WTC11 (cell line): ENCODE measurements at places on chromosomes 13 and 19.

GRCh38 chr19:30668521-30669155 lies 296.5 kb downstream of the ZNF536 start:
- no peak for DNase-seq

- no peak for DNase-seq
Measured at GRCh38 chr19:3041761-3042620, 12.9 kb upstream of the TLE2 start.

DNA sequence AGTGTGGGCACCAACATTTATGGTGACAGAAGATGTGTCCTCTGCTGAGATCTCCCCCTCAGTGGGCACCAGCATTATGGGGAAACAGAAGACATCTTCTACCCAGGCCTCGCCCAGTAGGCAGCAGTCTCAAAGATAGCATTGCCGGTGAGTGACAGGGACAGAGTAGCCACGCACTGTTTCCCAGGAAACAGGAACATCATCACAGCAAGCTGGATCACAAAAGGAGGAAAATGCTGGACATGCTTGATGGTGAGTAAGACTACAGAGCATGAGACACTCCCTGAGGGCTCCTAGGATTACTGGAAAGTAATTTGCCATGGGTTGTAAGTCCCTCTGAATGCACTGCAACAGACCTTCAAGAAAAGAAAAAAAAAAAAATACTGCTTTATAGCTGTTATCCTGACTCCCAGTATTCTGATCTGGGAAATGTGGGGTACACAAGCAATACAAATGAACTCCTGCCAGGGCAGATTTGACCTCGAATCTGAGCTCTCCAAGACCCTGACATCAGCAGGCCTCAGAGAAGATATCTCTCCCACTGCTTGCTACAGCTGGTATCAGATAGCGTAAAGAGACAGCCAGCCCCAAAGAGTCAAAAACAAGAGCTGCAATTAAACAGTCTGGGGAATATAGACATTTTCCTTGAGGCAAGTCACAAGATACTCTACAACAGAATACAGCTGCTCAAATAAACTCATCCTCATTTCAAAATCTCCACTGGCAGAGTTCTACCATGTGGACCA lies 180.4 kb downstream of the RBM26 start:
- DNase-seq = no peak

DNA sequence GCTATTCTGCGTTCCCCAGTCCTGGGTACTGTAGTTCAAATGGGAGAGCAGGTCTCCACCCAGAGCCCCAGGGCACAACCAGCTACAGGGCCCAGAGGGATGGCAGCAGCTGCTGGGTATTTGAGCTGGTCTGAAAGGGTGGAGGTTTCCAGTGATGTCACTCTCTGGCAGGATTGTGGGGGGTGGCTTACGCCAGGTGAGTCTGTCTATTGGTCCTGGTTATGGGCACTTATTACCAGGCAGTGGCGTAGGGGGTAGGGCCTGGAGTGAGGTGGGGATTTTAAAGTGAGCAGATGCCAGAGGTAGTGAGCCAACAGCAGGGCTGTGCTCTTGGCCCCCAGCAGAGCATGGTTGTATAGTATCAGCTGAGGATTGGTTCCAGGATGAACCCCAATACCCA lies 6.2 kb downstream of the RPS19 start:
- no peak for DNase-seq

DNA sequence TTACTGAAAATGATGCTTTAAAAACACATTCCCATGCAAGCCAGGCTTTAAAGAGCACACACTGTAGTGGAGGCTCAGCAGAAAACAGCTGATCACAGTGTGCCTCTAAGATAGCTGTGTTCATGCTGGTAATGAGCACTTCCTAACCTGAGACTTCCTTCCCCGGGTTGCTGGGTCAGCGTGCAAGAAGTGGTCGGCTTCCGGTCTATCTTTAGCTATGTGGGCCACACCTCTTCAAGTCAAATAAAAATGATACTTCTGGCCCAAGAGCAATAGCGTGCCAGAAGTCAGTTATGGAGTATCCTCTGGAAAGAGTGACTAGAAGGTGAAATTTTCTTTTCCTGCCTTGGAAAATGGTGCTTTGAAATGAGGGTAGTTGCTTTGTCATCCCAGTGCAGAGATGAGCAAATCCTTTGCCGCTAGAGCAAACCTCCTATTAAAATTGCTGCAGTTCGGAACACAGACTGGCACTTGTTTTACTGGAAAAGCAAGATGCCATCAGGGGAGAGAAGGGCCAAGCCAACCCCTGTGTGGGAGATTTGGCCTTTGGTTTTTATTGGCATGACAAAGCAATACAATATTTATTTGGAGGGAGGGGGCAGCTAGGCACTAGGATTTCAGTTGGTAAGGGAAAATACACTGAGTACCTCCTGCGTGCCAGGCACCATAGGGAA lies 64.2 kb downstream of the ARHGAP35 start:
- DNase-seq = no peak

DNA sequence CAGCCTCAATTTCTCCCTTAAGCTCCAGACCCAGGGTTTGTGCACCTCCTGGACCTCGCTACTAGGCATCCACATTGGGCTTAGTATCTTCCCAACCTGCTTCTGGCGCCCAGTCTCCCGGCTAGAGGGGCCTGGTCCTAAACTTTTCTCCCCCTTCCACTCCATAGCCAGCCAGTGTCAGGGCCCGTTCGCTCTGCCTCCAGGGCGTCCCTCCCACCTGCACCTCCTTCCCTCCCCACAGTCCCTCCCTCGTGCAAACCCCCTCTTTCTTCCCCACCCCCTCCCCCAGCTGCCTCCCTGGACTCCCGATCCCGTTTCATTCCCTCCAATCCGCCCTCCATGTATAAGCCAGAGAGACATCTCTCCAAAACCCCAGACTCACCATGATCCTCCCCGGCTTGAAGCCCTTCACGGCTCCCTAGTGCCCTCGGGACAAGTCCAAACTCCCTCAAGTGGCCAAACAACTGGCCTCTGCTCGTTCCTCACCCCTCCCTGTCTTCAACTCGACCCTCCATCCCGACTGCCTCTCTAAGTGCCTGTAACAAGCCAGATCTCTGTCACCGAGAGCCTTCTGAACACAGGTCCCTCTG lies 997 bp upstream of the SAMD4B start:
- DNase-seq = peak; percentile 29

GRCh38 chr19:34787059-34787824 lies 14.2 kb upstream of the ZNF599 start:
- DNase-seq = no peak

GRCh38 chr13:110876609-110877008 lies 38.3 kb downstream of the ANKRD10 start:
- DNase-seq = no peak

DNA sequence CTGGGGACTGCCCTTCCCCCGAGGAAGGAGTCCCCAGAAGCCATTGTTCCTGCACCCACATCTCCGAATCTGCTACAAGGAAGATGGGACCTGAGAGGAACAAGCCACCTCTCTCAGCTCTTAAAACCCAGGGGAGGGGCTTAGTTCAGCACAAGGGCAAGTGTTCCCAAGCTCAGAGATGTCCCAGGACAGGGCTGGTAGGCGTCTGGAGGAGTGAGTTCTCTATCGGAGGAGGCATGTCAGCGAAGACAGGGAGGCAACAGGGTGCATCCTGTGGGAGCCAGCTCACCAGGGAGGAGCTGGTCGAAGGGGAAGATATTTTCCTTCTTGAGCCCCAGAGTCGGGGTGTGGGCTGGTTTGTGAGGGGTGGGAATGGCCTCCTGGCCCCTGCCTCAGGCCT lies 54.8 kb downstream of the CELF5 start:
- no peak for DNase-seq

DNA sequence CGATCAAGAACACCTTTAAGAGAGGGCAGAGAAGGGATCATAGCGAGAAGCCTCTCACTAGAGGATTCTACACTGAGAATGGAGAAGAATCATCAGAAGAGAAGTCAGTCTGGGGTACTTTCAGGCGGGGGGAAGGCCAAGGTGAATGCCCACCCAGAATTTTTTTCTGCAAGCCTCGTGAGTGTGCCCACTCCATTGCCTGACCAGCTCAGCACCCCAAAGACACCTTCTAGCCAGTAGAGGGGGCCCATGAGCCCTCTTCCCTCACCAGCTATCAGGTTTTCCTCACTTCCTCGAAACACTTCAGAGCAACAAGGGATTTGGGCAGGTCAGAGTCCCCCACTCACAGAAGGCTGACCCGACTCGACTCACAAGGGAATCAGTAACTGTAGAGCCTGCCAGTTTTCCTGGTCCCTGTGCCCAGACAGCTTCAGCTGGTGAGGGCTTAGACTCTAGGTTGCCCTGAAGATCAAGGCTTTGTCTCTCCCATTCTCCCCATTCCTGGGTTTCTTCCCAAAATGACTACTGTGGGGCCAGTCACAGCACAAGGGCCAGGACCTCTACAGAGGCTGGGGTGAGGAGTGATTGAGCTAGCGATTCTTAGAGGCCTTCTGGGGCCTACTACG lies 18.4 kb downstream of the NLRP13 start:
- no peak for DNase-seq

- peak; percentile 23 for DNase-seq
Measured at GRCh38 chr13:33606692-33607091, 211.3 kb upstream of the RFC3 start.

DNA sequence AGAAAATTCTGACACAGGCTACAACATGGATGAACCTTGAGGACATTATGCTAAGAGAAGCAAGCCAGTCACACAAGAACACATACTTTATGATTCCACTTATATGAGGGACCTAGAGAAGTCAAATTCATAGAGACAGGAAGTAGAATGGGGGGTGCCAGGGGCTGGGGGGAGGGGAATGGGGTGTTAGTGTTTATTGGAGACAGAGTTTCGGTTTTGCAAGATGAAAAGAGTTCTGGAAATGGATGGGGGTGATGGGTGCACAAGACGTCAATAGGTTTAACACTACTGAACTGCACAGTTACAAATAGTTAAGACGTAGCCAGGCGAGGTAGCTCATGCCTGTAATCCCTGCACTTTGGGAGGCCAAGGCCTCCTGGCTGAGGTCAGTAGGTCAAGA lies 3.5 kb upstream of the ZNF787 start:
- DNase-seq = no peak

DNA sequence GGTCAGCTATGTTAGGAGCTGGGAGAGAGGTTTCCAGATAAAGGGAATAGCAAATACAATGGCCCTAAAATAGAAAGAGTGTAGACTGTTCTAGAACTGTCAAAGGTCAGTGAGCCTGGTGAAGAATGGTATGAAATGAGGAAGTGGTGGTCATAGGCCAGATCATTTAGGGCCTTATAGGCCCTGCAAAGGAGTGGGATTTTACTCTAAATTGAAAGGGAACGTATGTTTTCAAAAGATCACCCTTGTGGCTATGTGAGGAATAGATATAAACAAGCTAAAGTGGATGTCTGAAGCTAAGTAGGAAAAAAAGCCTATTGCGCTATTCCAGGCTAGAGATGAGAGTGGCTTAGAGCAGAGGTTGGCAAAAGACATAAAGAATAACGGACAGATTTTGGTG lies 70.7 kb upstream of the TDRD3 start:
- DNase-seq = no peak

GRCh38 chr13:91141543-91142061 lies 205.9 kb upstream of the MIR17HG start:
- DNase-seq = no peak

GRCh38 chr19:35845215-35846037 lies 6.9 kb downstream of the NPHS1 start:
- DNase-seq = peak; percentile 61

DNA sequence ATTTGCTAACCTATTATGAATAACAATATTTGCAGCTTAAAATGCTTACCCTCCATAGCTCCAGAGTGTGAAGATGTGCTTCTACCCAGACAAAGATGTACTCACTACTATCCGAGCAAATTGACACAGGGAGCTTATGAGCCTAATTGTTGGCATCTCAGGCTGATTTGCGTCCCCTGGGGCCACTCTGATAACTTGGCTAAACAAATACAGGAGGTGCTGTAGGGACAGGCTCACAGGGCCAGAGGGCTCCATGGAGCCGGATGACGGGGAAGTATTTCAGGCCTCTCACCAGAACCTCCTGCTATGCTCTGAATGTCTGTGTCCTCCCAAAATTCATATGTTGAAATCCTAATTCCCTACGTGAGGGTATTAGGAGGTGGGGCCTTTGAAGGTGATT lies 26.7 kb upstream of the C19orf12 start:
- DNase-seq = no peak

GRCh38 chr19:40284251-40284500 lies 969 bp downstream of the AKT2 start:
- DNase-seq = no peak

DNA sequence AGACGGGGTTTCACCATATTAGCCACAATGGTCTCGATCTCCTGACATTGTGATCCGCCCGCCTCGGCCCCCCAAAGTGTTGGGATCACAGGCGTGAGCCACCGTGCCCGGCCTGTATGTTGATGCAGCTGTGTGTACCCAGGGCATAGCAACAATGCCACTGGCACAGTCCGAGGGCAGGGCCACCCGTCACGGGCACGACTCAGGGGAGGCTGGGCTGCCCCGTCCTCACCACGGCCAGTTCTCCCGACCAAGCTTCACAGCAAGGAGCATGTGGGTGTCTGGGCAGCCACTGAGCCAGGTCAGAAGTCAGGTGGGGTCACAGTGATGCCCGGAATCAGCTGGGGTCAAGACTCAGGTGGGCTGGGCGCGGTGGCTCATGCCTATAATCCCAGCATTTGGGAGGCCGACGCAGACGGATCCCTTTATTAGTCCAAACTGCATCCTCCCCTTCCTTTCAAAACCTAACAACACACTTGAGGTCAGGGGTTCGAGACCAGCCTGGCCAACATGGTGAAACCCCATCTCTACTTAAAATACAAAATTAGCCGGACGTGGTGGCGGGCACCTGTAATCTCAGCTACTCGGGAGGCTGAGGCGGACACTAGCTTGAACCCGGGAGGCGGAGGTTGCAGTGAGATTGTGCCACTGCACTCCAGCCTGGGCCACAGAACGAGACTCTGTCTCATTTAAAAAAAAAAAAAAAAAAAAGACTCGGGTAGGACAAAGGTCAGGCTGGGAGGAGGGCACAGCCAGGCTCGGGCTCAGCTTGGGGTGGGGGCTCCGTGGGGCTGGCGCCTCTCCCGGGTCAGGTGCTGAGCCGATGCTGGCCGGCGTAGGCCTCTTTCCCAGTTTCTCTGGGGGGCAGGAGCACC lies 1.2 kb upstream of the CDC34 start:
- DNase-seq = no peak

DNA sequence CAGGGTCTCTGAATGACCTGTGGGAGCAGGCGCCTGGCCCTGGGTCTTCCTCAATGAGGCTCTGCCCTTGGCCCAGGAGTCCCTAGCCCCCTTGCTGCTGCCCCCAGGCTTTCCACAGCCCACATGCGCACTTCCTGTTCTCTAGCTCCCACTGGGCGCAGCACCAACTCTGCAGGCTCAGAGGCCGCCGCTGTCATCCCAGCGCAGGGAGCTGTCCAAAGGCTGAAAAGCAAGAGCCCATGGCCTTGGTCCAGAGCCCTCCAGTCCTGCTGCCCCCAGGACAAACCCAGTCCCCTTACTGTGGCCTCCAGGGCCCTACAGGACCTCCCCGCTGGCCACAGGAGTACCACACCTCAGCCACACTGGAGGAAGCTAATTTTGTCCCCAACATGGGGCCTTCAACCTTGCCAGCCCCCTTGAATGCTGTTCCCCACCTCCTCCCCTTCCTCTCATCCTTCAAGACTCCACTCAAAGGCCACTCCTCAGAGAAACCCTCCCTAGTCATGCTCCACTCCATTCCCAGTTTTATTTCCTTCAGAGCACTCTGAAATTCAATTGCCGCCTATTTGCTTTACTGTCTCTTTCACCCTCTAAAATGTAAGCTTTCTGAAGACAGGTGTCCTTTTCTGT lies 8.0 kb upstream of the POU2F2 start:
- DNase-seq = peak; percentile 91
